T-helper 9 cell (primary cell): ENCODE measurements at places on chromosomes 13 and 19.

GRCh38 chr19:49799798-49800376 lies 13.2 kb downstream of the FUZ start:
- DNase-seq = no peak

- DNase-seq = no peak
Observed at GRCh38 chr19:6119031-6119430, 8.7 kb upstream of the RFX2 start.

GRCh38 chr13:23966691-23967615 lies 69.7 kb upstream of the C1QTNF9B start:
- no peak for DNase-seq

DNA sequence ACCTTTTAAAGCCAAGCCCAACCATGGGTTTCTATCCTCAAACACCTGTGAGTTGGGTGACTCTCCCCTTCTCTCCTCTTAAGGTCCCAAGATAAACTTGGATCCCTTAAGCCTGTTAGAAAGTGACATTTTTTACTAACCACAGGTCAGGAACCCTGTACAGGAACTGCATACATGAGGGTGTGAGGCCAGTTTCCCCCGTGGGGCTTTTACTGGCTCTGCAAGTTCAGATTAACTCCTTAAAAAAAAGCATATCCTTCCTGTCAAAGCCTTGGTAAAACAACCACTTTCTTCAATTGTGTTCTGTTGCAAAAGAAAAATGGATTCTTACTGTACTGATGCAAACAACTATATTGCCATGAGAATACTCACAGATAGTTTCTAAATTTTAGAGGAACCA lies 2638.7 kb upstream of the PCDH20 start:
- no peak for DNase-seq

- DNase-seq = no peak
Observed at GRCh38 chr13:112651311-112651710, 38.5 kb upstream of the ATP11A start.

DNA sequence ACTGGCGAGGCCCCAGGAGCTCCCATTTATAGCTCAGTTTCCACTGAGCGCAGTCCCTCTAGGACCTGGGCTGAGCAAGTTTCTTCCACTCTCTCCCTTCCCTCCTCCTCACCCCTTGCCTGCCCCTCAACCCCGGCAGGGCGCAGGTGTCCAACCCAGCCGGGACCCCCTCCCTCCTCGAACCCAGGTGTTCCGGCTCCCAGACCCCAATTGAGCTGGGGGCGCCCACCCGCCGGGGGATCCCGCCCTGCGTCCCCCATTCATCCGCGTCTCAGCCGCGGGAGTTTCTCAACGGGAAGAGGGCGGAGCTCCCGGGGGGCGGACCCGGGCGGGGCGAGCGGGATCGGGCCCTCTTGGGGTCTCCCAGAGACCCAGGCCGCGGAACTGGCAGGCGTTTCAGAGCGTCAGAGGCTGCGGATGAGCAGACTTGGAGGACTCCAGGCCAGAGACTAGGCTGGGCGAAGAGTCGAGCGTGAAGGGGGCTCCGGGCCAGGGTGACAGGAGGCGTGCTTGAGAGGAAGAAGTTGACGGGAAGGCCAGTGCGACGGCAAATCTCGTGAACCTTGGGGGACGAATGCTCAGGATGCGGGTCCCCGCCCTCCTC lies at the start of gene KIRREL2:
Gene KIRREL2, plus strand, starts transcription at position 366 of the 604 bp plus-strand sequence. Its CDS starts 209 bp downstream, at position 575.
- no peak for DNase-seq

DNA sequence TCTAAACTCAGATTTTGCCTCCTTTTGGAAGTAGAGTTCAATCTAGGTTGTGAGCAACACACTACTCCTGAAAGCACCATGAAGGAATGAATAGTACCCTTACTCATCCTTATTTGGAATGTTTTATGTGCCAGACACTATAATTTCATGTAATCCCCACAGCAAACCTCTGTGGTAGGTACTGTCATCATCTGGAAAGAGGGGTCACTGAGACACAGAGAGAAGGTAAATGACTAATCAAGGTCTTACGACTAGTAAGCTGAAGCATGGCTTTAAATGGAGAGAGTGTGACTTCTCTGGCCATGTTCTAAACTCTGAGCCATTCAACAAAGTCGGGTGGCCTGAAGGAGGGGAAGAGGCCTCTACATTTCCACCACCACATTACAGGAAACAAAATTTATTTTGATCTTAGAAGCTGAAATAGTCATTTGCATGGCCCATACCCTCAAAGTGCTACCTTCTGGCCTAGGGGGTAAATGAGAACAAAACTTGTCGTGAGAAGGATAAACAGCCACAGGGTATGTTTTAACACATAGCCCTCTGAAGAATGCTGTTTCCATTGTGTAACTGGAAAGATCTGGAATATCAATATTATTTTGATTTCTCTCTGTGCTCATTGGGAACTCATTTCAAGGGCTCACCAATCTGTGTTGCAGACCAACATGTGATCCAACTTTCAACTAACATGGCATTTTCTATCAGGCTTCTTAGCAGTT lies 180.8 kb upstream of the RFC3 start:
- DNase-seq = no peak

GRCh38 chr19:2976609-2977000 lies 759 bp upstream of the TLE6 start:
- no peak for DNase-seq
